ENCODE measurements at places on chromosomes 2 and 18.
A peak's percentile ranks its signal among the peaks of the same experiment; 100 is the strongest.

GRCh38 chr2:96154506-96155380 is 9.5 kb upstream of the DUSP2 start:
- no peak for DNase-seq

DNA sequence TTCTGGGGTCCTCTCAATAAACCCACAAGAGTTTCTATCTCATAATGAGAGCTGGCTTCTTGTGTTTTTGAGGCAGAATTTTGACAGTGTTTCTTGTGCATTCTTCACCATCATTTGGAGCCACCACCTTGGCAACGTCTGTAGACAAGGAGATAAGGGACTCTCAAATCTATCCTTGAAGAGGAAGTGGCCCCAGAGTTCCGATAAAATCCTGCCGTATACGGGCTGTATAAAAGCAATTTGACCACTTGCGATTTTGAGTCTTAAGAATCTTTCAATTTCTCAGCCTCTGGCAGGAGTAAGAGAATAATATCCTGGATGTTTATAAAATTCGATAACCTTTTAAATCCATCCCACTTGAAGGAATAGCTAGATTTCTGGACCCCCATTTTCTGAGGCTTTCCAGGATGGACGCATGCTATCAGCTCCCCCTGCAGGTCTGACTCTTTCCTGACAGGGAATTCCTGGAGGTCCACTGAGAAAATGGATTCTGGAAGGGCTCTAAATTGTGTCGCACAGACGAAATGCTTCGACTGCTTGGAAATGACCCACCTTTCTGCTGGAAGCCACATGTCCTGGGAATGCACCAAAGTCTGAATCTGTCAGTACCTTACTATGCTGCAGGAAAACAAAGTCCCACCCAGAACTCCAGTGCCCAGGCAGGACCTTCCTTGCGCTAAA is 54.1 kb downstream of the E2F6 start:
- DNase-seq = peak; percentile 60

DNA sequence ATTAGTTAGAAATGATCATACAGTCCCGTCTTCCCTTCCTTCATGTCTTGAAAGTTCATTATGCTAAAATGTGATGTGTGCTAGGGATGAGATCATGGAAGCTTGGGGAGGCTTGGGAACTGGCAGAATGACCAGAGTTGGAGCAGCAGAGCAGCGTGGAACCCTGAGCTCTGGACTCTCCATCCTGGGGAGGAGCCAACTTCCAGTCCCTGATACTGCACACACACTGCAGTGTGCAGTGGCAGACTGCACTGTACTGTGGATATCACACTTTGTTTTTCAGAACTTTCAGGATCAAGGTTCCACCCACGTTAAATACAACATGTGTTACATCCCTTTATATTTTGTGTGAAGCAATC is 27.3 kb upstream of the GREB1 start:
- DNase-seq = no peak

- DNase-seq = no peak
Observed at GRCh38 chr2:20672201-20672951, 5.4 kb downstream of the GDF7 start.

DNA sequence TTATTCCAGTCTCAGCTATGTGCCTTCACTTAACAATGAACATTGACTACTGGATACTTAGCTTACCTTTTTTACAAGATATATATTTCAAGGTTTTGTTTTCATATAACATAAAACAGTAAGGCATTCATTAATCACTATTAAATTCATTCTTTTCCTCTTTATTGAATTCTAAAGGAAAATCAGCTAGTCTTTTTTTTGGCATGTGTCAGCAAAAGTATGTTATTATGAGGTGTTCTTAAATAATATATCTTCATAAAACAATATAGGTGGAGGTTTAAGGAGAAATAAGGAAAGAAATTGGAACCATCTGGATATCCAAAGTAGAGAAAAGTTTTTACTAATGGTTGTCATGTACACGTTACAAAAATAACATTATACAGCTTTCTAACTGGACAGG is 472.6 kb downstream of the ARHGAP15 start:
- DNase-seq = no peak

DNA sequence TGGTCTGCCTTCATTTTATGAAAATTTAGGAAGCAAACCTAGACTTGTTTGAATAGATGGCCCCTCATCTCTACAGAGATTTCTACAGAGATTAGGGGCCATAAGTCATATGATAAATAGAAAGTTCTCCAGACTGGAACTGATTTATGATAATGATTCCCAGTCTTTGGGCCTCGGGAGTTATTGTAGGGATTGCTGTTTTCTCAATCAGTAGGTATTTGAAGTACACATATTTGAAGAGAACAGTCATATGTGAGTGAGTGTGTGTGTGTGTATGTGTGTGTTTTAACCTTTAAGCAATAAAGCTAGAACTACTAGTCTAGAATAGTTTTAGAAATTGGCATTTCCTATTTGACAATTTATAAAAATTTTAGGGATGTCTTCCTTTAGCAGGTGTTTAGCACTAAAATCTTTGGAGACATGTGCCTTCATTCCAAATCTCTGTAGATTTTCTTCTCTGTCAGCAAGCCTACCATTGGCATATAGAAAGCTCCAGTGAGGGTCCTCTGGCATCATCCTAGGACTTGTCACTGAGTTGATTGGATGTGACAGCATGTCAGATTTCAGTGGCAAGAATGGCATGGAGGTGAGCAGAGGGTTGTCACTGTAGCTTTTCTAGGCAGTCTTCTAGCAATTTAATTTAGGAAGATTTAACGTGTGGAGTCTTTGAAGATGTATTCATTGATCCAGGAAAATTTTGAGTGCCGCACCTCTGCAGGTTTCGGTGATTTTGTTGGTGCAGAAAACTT is 71.2 kb downstream of the MYO1B start:
- DNase-seq = no peak

GRCh38 chr2:130864830-130865800 is 28.4 kb downstream of the ARHGEF4 start:
- peak; percentile 35 for DNase-seq

DNA sequence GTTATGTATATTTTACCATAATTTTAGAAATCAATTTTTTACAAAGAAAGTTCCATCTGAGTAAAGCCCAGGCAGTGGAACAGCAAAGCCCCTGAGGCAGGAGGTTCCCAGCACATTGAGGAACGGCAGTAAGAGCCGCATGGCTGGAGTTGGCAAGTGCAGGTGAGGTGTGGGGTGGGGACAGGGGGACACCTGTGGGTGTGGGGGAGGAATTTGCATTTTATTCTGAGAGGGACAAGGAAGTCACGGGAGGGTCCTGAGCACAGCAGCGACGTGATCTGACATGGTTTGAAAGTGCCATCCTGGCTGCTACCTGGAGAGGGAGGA is 16.1 kb upstream of the ADI1 start:
- DNase-seq = no peak
